ENCODE measurements at places on chromosomes 4 and X.
A peak's percentile ranks its signal among the peaks of the same experiment; 100 is the strongest.

- no peak for DNase-seq
These were observed 257.9 kb downstream of the PCDH18 start for GRCh38 chr4:137274404-137274803.

DNA sequence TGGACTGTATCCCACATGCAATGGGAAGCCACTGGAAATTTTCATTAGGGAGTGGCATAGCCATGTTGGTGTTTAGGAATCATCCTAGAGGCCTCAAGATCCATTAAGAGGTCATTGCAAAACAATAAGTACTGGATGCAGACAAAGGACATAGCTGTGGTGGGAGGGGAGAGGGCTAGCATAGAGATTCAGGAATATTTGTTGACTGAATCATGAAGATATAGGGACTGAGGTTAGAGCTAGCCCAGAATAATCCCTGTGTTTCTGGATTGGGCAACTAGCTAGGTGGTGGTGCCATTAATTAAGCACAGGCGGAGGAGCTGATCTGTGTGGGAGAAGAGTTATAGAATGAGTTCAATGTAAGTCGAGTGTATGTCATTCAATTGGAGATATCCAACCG, 135.0 kb downstream of the RAB28 start:
- DNase-seq, result no peak

DNA sequence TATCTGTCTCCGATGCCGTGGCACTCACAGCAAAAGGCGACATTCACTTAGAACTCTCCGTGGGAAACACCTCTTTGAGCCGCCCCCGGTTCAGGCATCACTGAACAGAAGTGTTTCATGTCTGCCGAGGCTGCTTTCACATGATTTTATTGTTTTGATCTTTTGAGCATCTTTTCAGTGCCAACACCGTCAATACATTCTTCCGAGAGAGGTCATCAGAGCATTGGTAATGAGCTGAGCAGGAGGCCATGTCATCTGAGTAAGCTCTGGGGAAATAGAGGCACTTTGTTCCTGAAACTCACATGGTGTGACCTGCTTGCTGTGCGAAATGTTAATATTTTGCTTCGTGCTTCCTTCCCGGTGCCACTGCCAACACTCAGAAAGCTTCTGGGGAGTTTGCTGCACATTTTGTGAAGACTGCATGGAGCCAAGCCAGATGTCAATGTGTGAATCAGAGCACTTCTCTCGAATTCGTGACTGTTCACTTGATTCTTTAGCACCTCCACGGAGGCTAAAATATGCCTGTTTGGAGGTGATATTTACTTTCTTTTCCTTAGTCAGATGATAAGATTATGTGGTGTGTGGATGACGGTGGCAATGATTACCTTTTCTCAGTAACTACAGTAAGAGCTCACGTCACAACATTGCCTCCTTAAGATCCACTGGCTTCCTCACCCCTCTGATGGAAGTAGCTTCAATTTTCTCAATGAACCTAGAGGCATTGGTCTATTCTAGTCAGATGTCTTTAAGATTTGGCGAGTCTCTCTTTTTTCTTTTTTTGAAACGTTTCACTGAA, 222.3 kb upstream of the HS3ST1 start:
- DNase-seq, result peak; percentile 59

DNA sequence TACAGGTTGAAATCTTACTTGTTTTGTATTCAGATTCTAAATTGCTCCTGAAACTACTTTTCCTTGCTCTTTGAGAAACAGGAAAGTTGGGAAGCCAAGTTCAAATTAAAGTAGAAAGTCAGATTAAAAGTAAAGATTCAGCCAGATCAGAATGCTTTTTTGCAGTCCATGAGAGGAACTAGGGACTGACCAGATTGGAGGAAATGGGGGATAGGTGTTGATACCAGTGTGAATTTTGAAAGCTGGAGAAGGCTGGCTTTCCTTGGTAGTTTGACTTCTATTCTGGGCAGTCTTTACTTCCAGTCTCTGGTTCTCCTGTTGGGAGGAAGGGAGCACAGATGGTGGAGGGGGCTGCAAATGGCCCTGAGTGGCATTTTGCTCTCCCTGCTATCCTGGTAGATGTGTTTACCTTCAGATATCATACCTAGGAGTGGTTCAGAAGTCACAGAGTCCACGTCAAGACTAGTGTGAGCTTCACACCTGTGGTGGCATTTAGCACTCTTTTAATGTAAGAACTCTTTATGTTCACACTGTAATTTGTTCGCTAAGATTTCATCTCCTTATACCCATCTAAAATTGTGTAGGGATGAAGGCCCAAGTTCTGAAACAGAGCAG, 68.8 kb downstream of the FNIP2 start:
- DNase-seq, result no peak

DNA sequence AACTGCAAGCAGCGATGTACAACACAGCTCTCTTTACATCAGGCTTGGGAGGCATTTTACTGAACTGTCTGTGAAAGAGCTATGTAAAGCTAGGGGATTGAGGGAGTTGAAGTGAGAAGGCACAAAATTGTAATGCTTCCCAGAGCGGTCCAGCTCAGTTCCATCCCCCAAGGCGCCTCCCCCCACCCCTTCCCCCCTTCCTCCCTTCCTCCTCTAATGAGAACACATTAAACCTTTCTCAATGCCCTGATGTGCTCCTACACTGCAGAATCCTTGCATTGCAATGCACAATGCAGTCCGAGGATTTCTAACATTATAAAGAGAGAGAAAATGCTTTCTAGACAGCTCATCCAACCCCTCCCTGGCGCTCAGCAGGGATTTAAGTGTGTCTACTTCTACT, 73.9 kb downstream of the CXXC4 start:
- no peak for DNase-seq

DNA sequence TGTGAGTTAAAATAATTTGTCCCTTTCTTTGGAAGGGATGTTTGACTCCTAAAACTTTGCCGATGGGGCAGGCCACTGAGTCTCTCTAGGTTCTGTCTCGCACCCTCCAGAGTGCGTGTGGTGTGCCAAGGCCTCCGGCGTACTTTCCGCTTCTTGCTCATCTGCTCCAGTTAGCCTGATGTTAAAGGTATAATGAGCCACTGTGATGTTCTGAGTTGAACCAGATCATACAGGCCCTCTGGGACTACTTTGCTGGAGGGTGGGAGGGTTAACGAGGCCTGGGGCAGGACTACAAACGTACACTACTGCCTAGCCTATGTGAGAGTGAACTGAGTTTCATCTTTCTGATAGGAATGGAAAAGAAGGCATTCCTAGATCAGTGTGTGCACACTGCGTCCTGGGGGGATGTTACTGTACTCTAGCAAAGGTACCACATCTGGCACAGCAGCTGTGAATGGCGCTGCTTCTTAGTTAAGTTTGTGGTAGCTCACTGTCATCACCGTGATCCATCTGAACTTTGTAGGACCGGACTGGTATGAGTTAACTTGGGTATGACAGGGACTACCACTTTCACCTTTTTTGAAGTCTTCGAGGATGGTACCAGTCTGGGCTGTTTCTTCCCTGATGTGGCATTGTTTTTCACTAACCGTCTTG, 60.2 kb downstream of the RGS12 start:
- no peak for DNase-seq

DNA sequence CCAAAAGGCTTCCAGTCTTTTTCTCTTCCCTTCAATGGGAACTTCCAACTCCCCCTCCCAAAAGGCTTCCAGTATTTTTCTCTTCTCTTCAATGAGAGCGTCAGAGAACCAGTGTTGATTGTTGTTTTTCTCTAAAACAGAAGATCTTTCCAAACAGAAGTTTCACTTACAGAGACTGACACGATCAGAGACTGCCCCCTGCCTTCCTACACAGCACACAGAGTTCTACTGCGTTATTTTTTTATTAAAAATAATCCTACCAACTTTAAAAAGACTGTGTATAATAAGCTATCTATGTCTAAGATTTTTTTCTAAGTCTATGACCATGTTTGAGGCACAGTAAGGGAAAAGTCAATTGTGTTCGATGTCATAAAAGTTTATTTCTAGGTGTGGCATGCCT, 3.5 kb upstream of the HTR2C start:
- no peak for DNase-seq

DNA sequence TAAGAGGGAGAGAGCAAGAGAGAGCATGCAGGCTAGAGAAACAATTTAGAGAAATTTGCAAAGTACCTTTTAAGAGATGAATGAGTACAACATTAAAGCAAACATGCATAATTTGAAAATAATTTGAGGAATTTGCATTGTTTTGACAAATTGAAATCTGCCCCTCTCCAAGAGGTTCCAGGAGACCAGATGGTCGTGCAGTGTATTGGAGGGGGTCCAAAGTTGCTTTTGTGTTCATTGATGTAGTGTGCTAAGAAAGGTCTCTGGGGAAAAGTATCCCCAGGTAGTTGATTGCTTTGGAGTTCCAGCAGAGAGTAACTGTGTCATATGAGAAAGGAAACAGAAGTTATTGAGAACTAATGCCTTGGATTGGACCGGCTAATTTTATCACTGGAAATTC, 635.0 kb upstream of the TENM3 start:
- DNase-seq, result no peak

- no peak for DNase-seq
These were observed 763.5 kb upstream of the FRG1 start for GRCh38 chr4:189177130-189177529.

DNA sequence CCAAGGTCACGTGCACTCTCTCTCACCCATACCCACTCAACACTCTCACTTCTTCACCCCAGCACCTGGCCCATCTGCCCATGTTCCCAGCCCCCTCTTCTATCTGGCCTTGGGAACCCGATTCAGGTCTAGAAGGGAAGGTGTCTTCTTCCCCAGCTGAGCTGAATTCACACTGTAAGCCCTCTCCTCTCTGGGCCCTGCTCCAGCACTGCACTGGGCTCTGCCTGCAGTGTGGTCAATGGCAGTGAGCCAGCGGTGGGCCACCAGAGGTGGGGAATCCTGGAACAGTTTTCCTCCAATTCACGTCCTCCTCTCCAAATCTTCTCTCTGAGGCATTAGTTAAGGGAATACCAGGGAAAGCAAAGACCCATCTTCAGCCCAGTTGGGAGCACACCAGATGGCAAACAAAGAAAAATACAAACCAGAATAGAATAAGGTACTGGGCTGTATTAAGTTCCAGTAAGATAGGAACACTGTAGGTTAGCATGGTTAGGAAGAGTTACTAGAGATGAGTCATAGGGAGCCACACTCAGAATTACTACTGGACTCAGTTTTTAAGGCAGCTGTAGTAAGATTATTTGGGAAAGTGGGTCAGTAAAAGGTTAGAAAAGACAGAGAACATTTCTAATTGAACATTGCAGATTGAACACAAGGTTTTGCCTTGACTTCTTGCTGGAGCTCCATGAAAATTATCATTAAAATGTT, 5.0 kb downstream of the AWAT2 start:
- DNase-seq, result no peak

DNA sequence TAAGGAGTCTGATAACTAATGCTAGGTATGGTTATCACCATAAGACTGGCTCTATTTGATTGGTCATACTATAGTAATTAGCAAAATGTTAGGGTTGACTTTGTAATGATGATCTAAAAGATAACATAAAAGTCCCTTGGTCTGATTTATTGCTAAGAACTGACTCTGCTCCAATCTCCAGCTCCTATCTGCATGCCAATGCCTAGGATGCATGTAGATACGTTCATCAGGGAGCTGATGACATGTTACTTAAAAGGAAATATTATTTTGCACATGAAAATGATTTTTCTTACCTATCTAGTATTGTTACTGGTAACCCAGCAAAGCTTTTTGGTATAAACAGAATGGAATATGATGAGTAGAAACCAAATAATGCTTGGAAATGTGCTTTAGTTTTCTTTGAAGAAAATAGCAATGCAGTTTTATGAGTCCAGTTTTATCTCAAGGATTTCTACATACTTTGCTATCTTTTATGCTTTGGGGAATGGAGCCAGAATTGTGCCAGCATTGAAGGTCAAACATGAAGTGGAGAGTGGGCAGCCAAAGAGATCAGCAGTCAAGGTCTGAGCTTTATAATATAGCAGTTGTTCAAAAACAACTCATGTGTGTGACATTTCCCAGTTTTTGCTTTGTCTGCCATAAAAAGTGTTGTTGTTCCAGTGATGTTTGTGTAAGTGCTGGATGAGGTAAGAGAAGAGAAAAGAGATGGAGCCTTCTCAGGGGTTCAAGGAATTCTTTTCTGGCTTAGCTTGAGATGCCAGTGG, 121.0 kb downstream of the ARHGAP24 start:
- DNase-seq, result no peak

DNA sequence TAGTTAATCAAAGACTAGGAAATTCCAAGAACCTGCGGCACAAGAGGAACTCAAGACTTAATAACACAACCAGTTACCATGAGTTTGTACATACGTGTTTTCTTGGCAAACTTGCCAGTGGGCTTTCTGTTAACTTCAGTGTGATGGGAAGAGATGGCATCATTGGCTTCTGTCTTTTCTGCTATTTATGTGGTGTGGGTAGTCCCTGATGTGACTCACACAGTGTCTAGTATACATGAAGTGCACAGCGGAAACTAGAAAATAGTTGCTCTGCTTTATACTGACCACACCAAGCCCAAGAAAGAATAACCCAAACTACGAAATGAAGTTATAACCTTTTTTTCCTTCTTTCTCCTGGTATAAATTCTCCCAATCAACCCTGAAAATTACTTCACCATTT, 24.5 kb downstream of the DAPP1 start:
- DNase-seq, result no peak

DNA sequence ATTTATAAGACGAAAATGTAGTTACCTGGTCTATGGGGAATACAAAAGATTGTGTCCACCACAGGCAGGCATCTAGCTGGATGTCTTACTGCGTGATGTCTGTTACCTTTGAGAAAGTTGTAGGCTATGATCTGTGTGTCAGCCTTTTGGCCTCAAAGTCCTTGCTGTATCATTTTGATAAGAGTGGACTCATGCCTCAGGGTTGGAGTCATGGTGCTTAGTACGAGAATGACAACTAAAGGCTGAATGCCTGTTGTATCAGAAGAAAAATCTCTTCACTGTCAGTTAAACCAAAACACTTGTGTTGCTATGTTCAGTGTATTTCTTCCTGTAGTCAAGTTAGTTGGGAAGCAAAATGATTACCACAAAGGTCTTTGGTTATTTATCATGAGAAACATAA, 226.2 kb downstream of the ARHGAP10 start:
- DNase-seq, result no peak

DNA sequence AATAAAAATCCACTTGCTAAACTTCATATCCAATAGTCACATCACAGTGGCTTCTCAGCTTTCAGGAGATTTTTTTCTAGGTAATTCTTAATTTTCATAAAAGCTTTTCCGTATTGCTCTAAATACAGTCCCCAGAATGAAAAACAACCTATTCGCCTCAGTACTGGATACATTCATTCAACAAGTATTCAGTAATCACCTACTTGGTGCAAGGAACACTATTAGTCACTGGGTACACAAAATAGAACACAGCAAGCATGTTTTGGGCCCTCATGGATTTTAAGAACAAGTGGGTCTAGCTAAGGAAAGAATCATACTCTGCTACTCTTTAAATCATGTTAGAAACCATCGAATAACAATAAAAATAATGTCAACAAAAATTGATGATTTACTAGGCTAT, 2.8 kb upstream of the BEX3 start:
- DNase-seq, result no peak

- DNase-seq, result no peak
These were observed 1310.9 kb downstream of the PCDH7 start for GRCh38 chr4:32031026-32031425.

DNA sequence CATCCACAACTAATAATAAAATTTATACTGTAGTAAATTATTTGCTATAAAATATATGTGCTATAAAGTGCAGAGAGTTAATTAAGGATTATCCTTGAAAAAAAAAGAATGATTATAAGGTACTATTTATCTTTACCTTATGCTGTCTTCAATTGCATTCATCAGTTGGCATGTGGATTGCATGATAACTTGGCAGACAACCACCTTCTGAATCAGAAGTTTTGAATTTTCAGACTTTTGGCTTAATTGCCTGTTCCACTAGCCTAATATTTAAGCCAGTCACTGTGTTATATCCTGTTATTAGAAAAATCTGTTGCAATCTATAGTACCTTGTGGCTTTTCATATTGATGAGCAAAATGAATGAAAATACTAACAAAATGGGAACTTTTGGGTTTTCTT, 1040.3 kb upstream of the PCDH10 start:
- no peak for DNase-seq
